ENCODE measurements at places on chromosomes 6 and 20. TPM values are rescaled to one million over a fixed set of nuclear protein-coding genes. Genes with fewer than 3 reads are reported as not detected.

DNA sequence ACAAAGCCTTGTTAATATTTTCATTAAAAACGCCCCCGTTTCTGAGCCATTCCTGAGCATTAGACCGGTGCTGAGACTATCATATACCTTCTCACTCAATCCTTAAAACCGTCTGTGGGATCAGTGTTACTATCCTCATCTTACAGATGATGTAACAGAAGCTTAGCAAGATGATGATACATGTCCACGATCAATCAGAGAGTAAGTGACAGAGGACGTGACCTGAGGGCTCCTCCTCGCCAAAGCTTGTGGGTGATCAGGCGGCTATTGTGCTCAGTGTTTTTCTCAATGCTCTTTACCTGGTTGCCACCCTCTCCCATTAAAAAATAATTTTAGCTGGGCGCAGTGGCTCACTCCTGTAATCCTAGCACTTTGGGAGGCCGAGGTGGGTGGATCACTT is 113.1 kb downstream of the MTHFD1L start:
- DNase-seq, result no peak

- DNase-seq, result no peak
Measured at GRCh38 chr6:110755411-110755834, 59.8 kb downstream of the CDK19 start.

Gene SAMD3
- total RNA-seq, result not detected

GRCh38 chr6:7920425-7920824 is 9.8 kb upstream of the TXNDC5 start:
- peak; percentile 35 for DNase-seq

Gene CAP2
- 12.3 TPM for total RNA-seq

DNA sequence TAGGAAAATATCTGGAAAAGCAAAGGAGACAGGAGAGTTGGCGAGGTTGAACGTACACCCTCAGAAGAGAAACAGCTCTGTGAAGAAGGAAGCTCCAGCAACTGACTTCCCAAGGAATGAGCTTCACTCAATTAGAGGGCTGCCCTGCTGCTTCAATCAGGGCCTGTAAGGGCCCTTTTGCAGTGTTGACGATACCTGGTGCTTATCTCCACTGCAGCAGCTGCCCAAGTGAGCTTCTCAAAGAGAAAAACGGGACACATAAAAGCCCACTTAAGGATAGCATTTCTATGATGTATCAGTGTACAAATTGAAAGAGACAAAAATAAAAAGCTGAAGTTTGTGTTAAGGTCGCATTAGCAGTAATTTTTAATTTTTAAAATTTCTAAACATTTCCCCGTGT is 16.4 kb downstream of the SEC63 start:
- DNase-seq, result no peak
